Metanephros (tissue), 2 donors: ENCODE measurements at places on chromosomes 7 and 10. TPM values are rescaled to one million over a fixed set of nuclear protein-coding genes. Genes with fewer than 3 reads are reported as not detected.

CTAGE8 gene
- 1.8 TPM for total RNA-seq

RADIL gene
- 2.5 TPM for total RNA-seq

TSPAN33 gene
- total RNA-seq, result 52.7 TPM

LIPK gene
- total RNA-seq, result not detected

SLC26A3 gene
- total RNA-seq, result not detected

TMUB1 gene
- total RNA-seq, result 25.7 TPM

MCU gene
- total RNA-seq, result 53.8 TPM

GATA3 gene
- 26.7 TPM for total RNA-seq

C10orf95 gene
- total RNA-seq, result 0.35 TPM

CPSF4 gene
- total RNA-seq, result 26.9 TPM

LEP gene
- 0.70 TPM for total RNA-seq

ZNF479 gene
- total RNA-seq, result not detected

VWA2 gene
- 3.0 TPM for total RNA-seq

SPDYE9 gene
- not detected for total RNA-seq

STEAP2 gene
- total RNA-seq, result 11.2 TPM

NUPR2 gene
- 3.0 TPM for total RNA-seq

CLIP2 gene
- 43.7 TPM for total RNA-seq

OPN1SW gene
- not detected for total RNA-seq

PAX4 gene
- not detected for total RNA-seq

HELLS gene
- 72.1 TPM for total RNA-seq

TUBB8 gene
- total RNA-seq, result 0.12 TPM

SAP25 gene
- 2.7 TPM for total RNA-seq

MUC12 gene
- total RNA-seq, result not detected

ARHGAP22 gene
- 1.3 TPM for total RNA-seq

SPDYE2 gene
- total RNA-seq, result not detected

HOXA2 gene
- 4.0 TPM for total RNA-seq

AKR1C1 gene
- total RNA-seq, result 6.3 TPM

TMEM196 gene
- not detected for total RNA-seq

PALS2 gene
- total RNA-seq, result 15.4 TPM

ZPBP gene
- 0.88 TPM for total RNA-seq

CALCR gene
- 1.8 TPM for total RNA-seq

EGR2 gene
- 0.76 TPM for total RNA-seq

STAG3 gene
- total RNA-seq, result 1.3 TPM

ASB10 gene
- total RNA-seq, result 3.4 TPM

KLF14 gene
- 1.2 TPM for total RNA-seq

ECHDC3 gene
- 30.1 TPM for total RNA-seq
